NCI-H187 (cell line): ENCODE measurements at places on chromosomes 11 and 22.

GRCh38 chr11:32953700-32954099 is 61.1 kb downstream of the QSER1 start:
- DNase-seq = no peak

- DNase-seq = no peak
Measured at GRCh38 chr22:30612789-30613188, 5.8 kb downstream of the TCN2 start.

DNA sequence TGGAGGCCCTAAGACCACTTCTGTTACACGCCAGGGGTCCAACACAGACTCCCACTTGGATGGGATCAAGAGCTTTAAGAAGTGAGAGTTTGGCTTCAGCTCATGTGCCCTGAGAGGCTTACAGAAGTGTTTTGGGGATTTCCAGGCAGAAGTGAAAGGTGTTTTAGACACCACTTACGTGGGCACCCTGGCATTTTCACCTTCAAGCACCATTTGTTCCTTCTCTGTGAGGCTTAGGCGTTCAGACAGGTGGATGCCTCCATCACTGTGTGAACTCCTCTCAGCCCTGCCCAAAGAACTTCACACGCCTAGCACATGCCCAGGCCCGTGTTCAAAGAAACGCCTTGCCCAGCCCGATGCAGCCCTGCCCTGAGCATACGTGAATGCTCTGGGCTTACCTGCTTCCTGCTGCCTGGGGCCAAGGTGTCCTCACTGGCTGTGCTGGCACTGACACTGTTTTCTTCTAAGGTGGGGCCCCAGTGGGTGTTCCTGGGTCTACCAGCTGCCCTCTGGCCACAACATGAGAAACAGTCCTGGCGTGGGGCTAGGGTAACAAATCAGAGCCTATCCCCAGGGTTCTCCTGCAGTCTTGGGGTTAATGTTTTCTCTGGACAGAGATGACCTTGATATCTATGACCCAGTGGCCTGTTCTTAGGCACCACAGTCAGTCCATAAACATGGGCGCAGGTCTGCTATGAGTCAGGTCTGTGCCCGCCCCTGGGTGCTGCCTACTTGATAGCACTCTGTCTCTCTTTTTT is 34.0 kb downstream of the AMPD3 start:
- no peak for DNase-seq

GRCh38 chr11:61361237-61361740 is 393 bp downstream of the CYB561A3 start:
- DNase-seq = no peak

DNA sequence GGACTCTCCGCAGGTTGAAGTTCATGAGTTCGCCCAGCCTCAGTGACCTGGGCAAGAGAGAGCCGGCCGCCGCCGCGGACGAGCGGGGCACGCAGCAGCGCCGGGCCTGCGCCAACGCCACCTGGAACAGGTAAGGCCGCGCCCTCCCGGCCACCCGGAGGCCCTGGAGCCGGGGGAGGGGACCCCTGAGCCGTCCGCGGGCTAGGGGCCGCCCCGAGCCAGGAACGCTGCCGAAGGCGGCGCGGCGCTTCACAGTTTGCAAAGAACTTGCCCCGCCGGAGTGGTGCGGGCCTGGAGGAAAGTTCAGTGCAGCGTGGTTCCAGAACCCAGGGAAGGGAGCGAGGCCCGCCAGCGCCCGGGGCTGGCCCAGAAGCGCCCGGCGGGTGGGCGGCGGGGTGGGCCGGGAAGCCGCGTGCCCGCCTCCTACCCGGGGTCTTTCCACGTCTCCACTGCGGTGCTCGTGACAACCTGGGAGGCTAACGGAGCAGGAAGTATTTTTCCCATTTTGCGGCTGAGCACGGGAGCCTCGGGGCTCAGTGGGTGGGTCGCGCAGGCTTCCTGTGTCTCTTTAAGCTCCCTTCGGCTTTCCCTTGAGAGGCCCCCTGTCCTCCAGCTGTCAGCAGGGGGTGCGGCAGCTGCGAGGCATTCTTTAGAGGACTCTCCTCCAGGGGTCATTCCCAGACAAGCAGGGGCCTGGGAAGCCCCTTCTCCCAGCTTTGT is 635 bp downstream of the PRR5 start:
- DNase-seq = no peak

- no peak for DNase-seq
Measured at GRCh38 chr22:45496451-45496941, 6.2 kb upstream of the FBLN1 start.

DNA sequence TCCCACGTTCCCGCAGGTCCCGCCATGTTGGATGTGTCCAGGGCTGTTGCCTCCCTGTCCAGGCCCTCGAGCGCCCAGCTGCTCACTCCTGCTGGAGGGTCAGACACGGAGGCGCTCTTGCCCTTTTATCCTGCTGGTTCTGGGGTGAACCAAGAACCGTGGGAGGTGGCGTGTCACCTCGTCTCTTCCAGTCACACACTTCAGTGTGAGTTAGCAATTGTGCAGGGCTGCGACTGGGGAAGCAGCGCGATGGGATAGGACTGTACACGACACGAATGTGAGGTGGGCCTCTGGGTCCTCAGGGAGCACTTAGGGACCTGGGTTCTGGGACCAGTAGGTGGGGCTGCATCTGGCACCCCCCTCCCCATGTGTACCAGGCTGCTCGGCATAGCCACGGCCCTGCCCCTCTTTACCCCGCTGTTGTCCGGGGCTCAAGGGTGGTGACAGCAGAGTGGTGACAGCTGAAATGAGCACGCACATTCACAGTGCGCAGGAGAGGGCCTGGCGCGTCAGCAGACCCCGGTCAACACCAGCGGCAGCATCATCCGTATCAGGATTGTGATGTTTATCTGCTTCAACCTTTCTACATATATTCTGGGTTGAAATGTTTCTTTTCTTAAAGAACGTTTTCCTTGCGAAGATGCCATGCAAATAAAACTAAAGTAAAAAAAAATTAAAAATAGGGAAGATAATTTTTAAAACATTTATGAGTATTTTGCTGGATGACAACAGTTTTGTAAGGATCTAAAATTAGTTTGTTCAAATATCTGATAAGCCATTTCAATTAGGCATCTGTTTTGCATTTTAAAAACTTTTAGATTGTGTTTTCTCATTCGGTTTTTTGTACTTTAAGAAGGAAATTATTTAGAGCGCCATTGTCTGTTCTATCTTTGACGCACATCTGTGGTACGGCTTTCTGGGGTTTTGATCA is 210.7 kb downstream of the TBC1D22A start:
- no peak for DNase-seq

GRCh38 chr11:108117746-108118371 is 3.5 kb upstream of the ACAT1 start:
- DNase-seq = no peak

GRCh38 chr11:70857894-70858293 is 394.5 kb downstream of the SHANK2 start:
- DNase-seq = no peak

DNA sequence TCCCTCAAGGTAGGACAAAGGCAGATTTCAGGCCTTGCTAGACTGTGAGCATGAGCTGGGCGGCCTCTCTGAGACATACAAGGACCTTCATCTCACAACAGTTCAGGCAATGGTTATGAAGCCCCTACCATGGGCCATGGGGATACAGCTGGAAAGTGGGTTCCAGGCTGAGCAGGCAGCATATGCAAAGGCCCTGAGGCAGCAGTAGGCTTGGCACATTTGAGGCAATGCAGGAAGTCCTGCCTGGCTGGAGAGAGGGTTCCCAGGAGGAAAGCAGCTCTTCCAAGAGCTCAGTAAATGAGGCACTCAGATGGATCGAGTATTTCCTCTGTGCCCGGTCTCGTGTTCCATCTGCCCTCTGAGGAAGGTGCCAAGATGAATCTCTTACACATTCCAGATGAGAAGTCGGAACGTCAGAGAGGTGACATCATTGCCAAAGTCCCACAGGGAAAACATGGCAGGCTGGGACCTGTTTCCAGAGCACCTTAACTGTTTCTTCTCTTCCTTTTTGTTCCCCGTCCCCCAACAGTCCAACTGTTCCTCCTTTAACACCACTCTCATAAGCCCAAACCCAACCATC is 388.6 kb downstream of the MN1 start:
- no peak for DNase-seq

- DNase-seq = no peak
Measured at GRCh38 chr22:28963362-28963761, 80.0 kb downstream of the ZNRF3 start.

- DNase-seq = no peak
Measured at GRCh38 chr11:62954478-62954877, 30.3 kb downstream of the SLC22A6 start.

GRCh38 chr22:40904101-40904500 is 42.2 kb upstream of the DNAJB7 start:
- DNase-seq = no peak

DNA sequence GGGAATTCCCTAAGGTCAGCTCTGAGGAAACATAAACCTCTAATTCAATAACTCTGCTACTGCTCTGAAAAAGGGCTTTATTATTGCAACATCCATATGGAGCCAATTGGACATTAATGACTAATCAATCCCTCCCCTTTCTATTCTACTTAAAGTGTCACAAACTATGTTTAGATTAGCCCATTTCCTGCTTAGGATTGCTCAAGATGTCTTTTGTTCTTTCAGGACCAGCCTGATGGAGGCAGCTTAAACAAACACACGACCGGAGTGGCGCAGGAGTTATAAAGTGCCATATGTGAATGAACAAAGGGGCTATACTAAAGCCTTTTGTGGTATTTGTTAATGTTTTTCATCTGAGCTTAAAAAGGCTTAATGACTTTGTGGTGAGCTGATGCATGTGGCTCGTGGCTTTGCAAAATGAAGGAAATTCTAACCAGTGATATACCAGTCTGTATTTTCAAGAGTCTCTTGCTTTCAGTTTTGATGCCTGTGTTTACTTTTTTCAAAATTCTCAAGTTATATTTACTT is 354.4 kb downstream of the SOX6 start:
- peak; percentile 77 for DNase-seq

DNA sequence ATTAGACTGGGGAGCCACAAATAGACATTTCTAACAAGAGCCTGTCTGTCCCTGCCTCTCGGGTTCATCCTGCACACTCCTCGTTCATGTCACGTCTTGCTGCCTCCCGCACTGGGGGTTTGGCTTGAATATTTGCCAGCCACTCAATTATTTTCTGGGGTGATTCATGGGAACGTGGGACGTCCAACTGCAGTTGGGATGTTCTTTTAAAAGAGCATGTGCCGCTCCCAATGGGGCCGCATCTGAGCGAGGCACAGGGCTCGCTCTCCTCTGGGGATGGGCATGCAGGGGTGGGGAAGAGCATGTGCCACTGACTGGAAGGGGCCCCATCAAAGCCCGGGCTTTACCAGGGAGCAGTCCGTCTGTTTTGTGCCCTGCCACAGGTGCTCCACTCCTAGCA is 43.4 kb downstream of the PARVG start:
- DNase-seq = no peak

DNA sequence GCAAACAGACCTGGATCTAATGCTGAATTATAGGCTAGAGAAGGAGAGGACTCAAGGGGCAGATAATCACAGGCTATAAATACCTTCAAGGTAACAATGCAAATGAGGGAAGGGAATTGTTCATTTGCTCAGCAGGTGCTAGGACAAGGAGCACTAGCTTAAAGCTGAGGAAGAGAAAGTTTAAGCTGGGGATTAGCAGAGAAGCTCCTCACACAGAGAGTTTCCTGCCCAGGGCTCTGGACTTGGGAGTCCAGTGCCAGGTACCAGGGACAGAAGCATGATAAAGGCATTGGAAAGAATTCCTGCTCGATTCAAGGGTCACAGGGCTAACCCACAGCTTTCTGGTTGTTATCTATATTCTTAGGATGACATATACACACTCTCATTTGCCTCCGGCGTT is 509.9 kb downstream of the NTM start:
- DNase-seq = no peak
